Muscle of arm (tissue), 14 donors: ENCODE measurements at places on chromosomes 12 and 14. TPM values are rescaled to one million over a fixed set of nuclear protein-coding genes. Genes with fewer than 3 reads are reported as not detected.

DNA sequence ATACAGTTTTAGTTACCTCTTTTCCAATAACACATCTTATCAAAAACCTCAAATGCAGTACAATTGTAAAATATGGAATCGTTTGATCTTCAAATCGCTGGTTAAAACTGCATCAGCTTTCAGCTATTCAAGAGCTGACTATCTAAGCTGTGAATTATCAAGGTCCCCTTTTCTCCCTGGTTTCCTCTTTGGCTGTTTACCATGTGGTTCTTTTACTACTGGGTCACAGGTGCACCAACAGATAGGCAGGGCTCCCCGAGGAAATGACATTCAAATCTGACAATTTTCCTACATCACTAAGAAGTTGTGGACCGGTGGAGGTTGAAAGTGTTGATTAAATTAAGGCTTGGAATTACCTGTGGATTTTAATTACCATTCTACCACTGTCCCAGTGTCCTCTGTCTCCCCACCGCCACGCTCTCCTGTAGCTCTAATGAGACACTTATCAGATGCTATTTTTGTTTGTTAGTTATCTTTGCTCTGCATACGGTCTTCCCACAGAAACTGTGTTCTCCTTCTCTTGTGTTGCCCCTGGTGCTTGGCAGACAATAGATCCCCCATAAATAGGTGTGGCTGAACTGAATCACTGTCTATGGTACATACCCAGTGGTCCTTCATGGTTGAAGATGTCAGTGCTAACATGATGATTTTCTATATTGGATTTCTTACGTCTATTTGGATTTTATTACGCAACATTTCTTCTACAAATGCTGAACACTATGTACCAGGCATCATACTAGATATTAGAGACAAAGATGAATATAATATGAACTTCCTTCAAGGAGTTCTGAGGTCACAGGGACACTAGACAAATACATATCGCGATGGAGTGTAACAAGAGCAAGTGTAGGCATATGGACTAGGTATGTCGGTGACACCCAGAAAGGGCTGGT lies 20.9 kb upstream of the PLXNC1 start:
- DNase-seq: no peak

DNA sequence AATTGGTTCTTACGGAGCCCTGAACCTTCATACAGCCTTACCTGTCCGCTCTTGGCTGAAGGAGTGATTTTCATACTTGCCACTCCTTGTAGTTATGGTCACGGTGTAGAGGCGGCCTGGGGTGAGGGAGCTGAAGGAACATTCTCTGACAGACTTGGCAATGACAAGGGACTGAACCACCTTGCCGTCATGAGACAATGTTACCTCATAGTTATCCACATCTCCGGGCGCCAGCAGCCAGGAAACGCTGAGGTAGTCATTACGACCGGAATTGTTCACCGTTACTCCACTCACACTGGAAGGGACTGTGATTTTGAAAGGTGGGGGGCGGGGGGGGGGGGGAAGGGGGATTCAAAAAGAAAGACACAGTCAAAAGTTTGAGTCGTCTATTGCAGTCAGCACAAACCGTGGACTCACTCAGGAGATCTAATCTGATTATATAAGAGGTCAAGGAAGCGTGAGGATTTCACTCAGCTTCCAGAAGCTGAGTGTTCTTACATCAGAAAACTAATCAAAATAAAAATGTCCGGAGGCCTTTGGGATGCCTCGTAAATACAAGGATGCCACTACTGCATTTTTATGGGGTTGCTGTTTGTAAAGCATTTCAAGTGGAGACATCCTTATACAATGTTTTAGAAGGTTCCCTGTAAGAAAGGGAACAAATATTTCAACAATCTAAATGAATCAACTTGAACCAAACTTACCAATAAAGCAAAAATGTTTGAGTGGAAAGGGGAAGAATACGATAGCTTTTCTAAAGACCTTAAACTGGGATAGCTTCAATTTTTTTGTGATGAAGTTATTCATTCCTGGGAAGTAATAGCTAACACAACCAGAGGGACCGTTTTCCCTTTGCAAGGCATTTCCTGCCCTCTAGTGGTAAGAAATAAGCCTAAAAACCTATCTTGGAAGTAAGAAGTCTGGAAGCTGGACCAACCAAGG lies 60.6 kb downstream of the PTPRB start:
- DNase-seq: peak; percentile 73

DNA sequence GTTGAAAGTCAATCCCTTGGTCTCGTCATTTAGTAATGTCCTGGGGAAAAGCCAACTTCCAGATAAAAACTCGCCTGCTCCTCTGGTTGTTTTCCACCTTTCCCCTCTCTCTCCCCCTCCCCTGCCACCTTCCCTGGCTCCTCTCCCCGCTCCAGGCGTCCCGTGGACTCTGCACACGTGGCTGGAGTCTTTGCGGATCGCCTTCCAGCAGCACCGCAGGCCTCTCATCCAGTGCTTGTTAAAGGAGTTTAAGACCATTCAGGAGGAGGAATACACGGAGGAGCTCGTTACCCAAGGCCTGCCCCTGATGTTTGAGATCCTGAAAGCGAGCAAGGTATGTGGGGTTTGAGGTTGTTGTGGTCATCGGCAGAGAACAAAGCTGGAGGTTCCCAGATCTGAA lies 65.8 kb upstream of the PWP1 start:
- no peak for DNase-seq

- peak; percentile 57 for DNase-seq
Observed at GRCh38 chr14:60573943-60574495, 65.1 kb downstream of the SIX6 start.

GRCh38 chr12:101076921-101077320 lies 133.1 kb downstream of the SLC5A8 start:
- peak; percentile 18 for DNase-seq

DNA sequence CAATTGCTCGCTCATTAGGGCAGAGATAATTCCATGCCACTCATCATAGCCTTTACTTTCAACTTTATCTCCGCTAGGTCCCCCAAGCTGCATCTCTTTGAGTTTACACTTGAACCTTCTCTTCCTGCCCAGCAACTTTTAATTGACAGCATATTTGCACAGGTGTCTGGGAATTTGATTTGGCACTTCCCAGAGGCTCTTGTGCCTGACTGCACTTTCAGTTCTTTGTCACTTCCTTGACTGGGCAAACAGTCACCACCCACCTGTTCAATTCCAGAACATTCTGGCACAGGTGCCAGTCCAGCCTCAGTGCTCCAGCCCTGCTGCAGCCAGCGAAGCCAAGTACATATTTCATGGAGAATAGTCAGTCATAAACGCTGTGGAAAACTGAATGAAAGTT lies 110.1 kb upstream of the LRIG3 start:
- no peak for DNase-seq

GRCh38 chr12:80627782-80628181 lies 79.7 kb upstream of the MYF6 start:
- DNase-seq: no peak

DNA sequence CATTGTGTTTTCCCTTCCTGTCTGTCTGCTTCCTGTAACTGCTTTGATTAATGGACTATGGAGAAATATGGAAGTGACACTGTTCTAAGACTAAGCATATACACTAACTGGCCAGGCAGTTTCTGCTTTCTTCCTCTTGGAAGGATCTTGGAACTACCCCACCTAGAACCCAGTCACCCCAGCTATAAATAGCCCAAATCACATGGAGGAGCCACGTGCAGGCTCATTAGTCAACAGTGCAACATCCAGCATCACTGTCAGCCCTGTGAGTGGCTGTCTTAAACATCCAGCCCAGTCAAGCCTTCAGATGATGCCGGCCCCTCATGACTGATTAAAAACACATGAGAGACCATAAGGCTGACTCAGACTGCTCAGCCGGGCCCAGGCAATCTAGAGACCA lies 39.2 kb downstream of the BCAT1 start:
- no peak for DNase-seq

DNA sequence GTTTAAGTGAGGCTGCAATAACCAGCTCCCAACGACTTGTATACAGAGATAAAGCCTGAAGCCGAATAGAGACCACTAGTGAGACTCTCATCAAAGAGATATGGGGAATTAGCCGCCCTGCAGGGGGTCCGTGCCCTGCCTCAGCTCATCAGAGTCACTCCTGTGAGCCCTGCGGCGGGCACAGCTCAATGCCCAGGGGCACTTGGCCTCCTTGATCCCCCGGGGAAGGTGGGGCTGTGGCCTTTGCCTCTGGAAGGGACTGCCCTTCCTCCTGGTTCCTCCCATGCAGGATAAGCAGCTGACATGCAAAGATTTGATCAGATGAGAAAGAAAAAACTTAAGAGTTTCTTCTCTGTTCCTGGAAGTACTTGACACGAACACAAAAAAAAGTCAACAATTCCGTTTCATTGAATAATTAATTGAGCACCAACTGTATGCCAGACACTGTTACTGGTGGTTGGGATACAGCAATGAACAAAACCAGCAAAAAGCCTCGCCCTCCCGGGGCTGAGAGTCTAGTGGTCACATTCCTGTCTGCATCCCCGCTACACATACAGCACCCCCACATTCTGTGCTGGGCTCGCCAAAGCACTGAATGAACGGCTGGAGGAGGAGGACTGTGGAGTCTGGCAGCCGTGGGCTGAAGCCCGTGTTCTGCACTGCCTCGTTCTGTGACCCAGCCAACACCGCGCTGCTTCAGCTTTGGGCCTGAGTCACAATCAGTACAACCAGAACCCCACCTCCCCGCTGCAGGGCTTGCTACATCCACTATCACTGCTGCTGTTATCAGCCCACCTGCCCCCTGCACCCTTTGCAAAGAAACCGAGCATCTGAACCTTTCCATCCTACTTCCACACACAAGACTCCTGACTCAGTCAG lies 10.3 kb downstream of the TTC7B start:
- no peak for DNase-seq

- DNase-seq: no peak
Observed at GRCh38 chr14:76939015-76939742, 89.3 kb downstream of the IRF2BPL start.

GRCh38 chr12:43453761-43454160 lies 98.2 kb downstream of the ADAMTS20 start:
- no peak for DNase-seq

CLEC7A gene
- 6.1 TPM for polyA plus RNA-seq

OXA1L gene
- polyA plus RNA-seq: 249 TPM

FAM181A gene
- not detected for polyA plus RNA-seq

CELA1 gene
- polyA plus RNA-seq: not detected
